Stimulated activated CD8-positive, alpha-beta memory T cell treated with anti-CD3 and anti-CD28 coated beads, Interleukin-15, amount 100 ng/mL, for 48 hours (primary cell): ENCODE measurements at places on chromosomes 2 and 18.

GRCh38 chr18:41858761-41859555, 96.1 kb upstream of the PIK3C3 start:
- DNase-seq: no peak

GRCh38 chr2:230891064-230891463, 26.3 kb downstream of the ITM2C start:
- DNase-seq: no peak

DNA sequence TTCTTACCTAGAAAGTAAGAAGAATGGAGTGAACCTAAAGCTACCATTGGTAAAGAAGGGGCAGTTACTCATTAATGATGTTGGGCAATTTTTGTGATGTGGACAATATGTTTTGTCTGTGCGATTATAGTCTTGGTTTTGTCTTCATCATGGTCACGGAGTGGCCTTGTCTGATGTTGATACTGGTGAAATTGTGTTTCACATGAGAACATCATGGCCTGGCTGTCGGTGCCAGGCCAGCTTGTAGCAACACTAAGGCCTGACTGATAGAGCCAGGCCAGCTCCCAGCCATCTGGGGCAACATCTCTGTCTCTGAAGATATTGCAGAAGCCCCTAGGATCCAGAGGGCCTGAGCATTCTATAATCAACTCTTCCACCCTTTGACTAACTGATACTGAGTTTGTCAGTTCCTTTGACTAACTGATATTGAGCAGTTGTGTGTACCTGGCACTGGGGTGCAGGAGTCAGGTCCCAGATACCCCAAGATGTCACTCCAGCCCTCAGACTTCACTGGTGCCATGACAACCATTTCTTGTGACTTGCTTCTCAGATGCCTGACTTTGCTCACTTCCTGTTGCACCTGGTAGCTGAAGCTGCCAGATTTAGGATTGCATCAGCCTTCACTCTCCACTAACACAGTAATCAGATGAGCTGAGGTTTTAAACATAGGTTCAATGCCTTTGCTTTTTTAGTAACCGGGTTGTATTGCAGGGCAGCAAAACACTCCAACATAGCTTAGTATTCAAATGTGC, 62.5 kb downstream of the RPIA start:
- no peak for DNase-seq

DNA sequence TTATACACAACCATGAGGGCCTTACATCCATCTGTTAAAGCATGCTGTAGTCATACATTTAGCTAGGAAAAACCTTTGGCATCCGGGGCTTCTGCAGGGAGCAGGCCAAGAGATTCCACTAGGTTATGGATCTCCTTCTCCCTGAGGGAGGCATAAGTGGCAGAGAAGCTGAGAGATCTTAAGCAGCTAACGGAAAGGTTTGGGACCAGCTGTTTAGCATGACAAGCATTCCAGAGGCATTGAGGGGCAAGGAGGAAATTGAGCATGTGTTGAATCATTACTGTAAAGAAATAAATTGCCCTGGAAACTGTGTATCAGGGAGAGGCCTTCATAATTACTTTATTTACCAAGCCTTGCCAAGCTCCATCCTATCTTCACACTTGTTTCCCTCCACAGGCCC, 643.1 kb downstream of the CNTNAP5 start:
- DNase-seq: no peak

- DNase-seq: no peak
Observed at GRCh38 chr2:195044801-195045200, 612.2 kb upstream of the SLC39A10 start.
